Fibroblast of lung (primary cell): ENCODE measurements at places on chromosomes 16 and 17.

GRCh38 chr17:804541-805435, 22.6 kb downstream of the MRM3 start:
- DNase-seq: no peak

DNA sequence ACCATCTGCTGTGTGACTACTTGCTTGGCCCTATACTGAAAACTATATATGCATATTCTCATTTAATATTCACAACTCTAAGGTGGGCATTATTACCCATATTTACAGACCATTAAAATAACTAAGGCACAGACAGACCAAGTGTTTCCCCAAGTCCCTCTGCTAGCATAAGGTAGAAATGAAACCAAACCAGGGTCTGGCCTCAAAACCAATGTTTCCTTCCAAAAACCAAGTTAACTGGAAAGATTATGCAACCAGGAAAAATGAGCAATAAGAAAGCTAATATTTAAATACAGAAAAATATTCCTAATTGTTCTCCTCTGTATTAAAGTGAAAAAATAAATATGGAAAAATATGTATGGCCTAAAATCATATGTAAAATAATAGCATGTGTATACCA, 50.1 kb downstream of the XPO6 start:
- no peak for DNase-seq

GRCh38 chr17:80229011-80229410, 8.8 kb downstream of the SLC26A11 start:
- DNase-seq: no peak

DNA sequence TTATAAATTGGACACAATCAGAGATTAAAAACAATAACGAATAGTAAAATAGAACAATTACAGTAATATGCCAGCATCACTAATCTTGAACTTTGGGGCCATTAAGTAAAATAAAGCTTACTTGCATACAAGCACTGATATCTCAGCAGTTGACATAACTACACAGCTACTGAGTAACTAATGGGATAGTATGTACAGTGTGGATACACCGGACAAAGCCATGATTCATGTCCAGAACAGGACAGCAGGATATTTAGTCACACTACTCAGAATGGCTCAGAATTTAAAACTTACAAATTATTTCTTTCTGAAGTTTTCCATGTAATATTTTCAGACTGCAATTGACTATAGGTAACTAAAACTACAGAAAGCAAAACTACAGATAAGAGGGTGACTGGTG, 427.5 kb downstream of the CDH13 start:
- DNase-seq: no peak

DNA sequence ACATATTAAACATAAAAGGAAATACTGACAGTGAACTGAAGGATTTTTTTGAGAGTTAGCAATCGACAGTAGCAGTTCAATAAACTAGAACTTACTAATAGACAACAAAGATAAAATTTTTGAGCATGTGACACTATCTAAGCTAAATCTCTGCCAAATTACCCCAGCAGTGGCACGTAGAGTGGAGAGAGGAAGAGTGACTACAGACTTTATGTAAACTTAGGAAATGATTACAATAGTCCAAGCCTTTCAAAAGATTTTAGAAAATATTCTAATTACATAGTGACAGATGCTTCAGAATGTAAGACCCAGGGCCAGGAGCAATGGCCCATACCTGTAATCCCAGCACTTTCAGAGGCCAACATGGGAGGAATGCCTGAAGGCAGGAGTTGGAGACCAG, 52.4 kb downstream of the CFDP1 start:
- peak; percentile 54 for DNase-seq

DNA sequence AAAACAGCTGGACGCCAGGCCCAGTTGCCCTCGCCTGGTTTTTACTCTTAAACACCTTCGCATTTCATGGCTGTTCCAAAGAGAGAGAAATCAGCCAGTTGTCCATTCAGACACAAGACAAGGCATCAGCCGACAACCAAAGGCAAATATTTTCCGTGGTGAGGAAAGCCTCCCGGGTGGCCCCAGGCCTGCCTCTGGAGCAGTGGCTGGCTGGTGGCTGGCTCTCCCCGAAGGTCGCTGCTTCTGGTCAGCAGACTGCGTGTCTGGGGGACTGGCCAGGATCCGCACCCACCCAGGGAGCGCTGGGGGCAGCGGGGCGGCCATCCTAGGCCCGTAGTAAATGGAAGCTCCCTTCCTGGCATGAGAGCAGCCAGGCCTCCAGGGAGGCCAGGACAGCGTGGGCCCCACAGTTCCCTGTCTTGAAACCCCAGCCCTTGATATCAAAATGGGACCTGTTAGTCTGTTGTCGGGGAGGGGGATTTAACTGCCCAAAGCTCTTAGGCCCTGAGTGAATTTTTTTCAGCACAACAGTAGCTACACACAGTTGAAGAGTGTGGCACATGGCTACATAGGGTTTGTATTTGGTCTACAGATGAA, 57.7 kb downstream of the SREBF1 start:
- no peak for DNase-seq

DNA sequence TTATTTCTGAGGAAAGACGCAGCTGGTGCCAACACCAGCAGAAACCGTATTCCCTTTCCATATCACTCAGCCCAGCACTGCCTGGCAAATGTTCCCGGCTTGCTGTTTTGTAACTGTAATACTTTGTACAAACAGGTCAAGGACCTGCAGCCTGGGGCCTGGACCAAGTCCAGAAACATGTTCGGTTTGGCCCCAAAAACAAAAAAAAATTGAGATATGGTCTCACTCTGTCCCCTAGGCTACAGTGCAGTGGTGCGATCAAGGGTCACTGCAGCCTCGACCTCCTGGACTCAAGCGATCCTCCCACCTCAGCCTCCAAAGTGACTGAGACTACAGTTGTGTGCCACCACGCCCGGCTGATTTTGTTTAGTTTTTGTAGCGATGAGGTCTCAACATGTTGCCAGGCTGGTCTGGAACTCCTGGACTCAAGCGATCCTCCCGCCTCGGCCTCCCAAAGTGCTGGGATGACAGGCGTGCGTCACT, 1.2 kb downstream of the HAGH start:
- DNase-seq: no peak

- DNase-seq: no peak
Observed at GRCh38 chr16:8611886-8612600, 9.5 kb upstream of the METTL22 start.

GRCh38 chr17:52495646-52496045, 337.1 kb upstream of the CA10 start:
- DNase-seq: no peak

DNA sequence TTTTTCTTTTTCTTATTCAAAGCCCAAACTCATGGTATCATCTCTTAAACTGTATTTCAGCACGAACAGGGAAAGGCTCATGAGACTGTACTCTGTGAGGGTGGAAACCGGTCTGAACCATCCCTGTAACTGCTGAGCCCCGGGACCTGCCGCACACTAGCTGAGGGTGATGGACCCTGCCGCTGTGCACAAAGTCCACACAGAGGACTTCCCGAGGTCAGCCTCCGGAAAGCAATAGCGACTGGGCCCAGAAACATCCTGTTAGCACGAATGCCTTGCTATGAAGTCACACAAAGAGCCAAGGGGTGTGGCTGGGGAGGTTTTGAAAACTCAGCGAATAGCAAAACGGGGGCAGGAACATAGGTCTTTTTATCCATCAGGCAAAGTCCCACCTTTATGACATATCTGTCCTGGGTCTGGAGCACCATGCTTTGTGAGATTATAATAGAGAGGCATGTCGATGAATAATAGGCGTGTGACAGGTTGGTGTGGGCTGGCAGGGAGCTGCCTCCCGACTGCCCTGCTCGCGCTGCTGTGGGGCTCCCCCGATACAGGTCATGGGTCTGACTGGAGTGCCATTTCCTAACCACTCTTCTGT, 33.4 kb downstream of the CDK5R1 start:
- DNase-seq: no peak

- DNase-seq: no peak
Observed at GRCh38 chr17:30894236-30894635, 11.8 kb downstream of the TEFM start.

GRCh38 chr16:31248344-31248743, 11.4 kb upstream of the ITGAM start:
- no peak for DNase-seq

DNA sequence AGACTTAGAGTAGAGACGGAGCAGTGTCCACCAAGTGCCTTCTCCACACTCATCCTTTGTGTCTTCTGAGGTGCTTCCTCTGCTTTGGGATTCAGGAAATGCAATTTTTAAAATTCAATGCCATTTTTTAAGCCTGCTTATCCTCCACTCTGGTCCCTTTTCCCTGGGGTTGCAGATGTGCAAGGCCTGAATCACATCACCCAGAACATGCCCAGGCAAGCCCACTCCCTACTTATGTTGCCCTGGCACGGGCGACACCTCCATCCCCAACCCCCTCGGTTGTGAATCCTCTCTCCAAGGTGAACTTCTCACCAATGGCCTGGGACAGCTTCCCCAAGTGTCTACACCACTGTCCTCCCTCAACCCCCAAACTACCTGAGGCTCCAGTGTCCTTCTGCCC, 116.2 kb downstream of the C17orf67 start:
- no peak for DNase-seq

GRCh38 chr17:49910094-49910857, 58.7 kb upstream of the DLX4 start:
- no peak for DNase-seq

- peak; percentile 11 for DNase-seq
Observed at GRCh38 chr16:80695020-80695419, 109.4 kb downstream of the CDYL2 start.

DNA sequence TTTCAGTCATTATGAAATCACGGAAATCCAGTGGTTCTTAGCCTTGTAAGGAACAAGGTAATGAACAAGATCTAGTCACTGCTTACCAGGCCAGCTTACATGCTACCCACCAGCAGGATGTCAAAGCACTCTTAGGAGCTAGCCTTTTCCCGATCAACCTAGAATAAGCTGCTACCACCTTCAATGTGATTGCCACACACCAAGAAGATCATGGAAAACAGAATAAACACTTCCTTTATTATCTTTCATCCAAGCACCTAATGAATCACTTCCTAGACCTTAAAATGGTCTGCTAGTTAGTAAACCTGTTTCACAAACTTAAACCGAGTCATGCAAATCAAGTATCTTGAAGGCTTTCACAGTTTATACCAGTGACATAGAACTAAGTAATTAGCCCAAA, 5.0 kb downstream of the BBS2 start:
- DNase-seq: no peak

DNA sequence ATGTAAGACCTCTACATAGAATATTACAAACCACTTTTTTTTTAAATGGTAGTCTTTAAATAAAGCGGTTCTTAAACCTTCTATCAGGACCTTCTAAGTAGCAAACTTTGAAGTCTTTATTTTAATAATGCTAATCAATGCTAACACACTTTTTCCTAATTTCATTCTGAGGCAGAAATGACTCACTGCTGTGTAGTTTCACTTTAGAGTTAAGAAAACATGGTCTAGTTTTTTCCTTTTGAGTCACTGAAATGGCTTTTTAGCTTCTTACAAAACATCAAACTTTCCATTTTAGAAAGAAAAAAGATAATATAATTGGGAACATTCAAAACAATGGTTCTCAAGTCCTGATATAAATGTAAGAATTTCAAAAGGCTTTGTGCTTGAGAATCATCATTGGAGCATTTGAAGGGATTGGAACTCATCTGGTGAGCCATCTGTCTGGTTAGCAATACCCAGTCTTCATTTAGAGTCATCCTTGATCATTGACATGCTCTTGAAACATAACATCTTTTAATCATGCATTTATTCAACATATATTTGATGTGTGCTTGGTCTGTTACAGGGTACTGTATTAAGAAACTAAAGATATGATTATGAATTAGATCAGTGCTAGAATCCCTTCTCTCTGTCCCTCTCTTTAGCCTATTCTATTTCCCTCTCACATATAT, 258.3 kb upstream of the MON1B start:
- peak; percentile 57 for DNase-seq

- no peak for DNase-seq
Observed at GRCh38 chr17:50947782-50948543, 81.8 kb upstream of the TOB1 start.

DNA sequence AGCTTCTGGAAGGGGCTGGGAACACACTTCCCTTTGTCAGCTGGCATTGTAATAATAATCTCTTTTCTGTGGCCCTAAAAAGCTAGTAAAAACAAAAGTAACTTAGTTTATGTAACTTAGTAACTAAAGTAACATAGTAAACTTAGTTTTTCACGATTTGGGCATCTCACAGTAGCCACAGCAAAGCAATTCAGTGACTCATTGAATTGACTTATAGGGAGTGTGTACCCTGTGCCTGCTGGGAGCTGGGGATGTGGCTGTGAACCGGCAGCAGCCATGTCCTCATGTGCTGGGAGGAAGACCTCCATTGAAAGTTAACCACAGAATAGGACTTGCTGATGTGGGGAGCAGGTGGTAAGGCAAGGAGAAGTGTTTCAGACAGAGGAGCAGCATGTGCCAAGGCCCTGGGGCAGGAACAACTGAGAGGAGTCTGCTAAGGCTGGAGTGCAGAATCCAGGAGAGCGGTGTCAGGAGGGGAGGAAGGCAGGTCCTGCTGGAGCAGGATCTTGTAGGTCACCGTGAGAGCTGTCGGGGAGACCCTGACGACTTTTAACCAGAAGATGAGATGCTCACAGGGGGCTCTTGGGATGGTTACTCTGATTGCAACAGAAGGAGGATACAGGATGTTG, 112.8 kb downstream of the PLCG2 start:
- DNase-seq: no peak

GRCh38 chr16:6861815-6862477, 470.7 kb upstream of the RBFOX1 start:
- DNase-seq: no peak

GRCh38 chr16:8704098-8704497, 29.7 kb downstream of the ABAT start:
- DNase-seq: no peak

DNA sequence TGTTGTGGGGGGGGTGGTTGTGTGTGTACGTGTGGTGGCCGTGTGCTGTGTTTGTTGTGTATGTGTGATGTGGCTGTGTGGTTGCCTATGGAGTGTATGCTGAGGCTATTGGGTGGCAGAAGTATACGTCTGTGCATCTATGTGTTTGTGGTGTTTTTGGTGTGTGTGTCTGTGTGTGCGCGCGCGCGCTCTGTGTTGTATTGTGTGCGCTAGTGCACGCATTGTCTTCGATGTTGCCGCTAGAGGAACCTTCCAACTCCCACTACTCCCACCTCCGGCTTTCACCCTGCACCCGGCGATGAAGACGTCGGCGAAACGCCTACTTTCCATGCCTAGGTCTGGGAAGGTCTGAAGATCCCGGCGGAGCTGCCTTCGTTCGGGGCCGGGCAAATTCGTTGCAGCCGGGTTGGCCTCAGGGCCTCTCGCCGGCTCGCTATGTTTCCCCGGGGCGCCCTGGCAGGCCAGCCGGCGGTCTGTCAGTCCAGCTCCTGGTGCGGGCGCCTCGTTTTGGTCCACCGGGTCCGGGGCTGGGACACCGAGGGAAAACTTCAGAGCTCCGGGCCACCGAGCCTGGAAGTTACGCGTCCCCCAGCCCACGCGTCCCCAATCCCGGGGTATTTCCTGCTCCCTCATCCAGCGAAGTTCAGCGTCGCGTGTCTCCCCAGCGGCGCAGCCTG, 5.2 kb upstream of the DLX4 start:
- DNase-seq: no peak
